ENCODE measurements at places on chromosomes 13 and 19.

GRCh38 chr13:113456116-113456702, 2.9 kb upstream of the ADPRHL1 start:
- no peak for DNase-seq

GRCh38 chr19:48338253-48338755, 13.0 kb downstream of the EMP3 start:
- no peak for DNase-seq

- no peak for DNase-seq
Measured at GRCh38 chr19:34461375-34462100, 20.0 kb upstream of the WTIP start.

DNA sequence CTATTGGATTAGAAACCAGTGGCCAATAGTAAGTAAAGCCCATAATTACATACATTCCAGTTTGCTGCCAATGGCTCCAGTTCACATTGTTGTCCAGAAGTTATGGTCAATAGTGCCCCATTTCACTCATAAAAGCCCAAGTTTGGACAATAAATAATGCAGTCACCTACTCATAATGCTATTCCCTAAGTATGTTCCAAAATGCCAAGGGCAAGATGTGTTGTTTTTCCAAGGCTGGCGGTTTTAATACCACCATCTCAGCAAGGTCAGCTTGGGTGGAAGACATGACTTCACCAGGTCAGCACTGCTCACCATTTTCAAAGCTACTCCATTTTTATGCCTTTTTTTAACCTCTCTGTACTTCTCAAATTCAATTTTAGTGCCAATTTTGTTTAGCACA, 32.7 kb downstream of the KCTD12 start:
- DNase-seq: no peak

GRCh38 chr13:23673867-23674605, 103.8 kb downstream of the TNFRSF19 start:
- DNase-seq: no peak

DNA sequence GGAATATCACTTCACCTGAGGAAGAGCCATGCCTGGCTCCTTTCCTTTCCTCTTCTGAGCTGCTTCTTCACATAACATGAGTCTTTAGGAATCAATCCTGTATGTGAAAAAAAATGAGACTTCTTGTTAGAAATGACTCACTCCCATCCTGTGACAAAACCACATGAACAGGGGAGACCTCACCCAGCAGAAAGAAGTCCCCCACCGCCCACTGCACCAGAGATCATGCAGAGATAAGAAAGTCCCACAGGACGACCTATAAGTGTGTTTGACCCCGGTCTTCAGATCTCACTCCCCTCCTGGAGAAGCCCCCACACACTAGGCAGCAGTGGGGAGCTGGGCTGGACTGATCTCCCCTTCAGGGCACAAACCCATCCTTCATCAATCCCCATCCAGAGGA, 7.8 kb downstream of the ZNF600 start:
- no peak for DNase-seq

DNA sequence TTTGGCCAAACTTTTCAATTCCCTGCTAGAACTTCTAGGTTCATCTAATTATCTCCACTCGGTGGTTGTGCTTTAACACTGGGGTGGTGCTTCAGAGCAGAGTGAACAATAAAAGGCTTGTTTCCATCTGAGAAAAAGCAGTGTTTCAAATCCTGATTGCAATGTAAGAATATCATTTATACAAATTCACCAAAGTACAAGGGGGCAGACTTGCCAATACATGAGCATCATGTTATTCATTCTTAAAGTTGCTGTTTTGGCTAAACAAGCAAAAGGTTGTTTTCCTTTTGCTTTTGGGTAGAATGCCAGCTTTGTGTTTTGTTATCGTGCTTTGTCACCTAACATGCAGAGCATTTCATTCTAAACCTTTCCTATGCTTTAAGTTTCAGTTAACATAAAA, 78.5 kb upstream of the UBAC2 start:
- DNase-seq: no peak

GRCh38 chr19:44072543-44073401, 813 bp downstream of the ZNF284 start:
- no peak for DNase-seq

DNA sequence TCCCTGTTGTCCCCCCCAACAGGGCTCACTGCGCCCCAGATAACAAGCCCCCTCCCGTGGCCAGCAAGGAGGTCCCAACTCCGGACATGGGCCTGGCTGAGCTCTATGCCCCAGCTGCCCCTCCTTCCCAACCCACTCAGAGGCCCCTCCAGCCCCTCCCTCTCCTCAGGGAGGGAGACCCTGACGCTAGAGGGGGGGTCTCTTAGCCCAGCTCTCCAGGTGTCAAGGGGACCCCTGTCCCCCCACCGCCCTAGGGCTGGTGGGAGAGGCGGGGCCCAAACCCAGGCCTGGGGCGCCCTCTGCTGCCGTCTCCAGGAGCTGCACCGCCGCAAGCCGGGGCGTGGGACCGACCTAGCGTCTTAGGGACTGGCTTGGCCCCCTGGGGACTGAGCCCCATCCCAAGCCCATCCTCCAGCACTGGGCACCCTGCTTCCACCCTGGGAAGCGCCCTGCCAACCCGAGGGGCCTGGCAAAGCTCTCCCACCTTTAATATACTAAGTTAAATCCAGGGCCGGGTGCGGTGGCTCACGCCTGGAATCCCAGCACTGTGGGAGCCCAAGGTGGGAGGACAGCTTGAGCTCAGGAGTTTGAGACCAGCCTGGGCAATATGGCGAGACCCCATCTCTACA, 1.4 kb downstream of the GRIN3B start:
- no peak for DNase-seq

- DNase-seq: no peak
Measured at GRCh38 chr13:67493835-67494234, 263.7 kb upstream of the PCDH9 start.

- no peak for DNase-seq
Measured at GRCh38 chr13:94233401-94233800, 246.1 kb downstream of the DCT start.

- DNase-seq: no peak
Measured at GRCh38 chr13:50229960-50230661, 214.9 kb downstream of the KCNRG start.
